ENCODE measurements at places on chromosomes 3 and 15.

DNA sequence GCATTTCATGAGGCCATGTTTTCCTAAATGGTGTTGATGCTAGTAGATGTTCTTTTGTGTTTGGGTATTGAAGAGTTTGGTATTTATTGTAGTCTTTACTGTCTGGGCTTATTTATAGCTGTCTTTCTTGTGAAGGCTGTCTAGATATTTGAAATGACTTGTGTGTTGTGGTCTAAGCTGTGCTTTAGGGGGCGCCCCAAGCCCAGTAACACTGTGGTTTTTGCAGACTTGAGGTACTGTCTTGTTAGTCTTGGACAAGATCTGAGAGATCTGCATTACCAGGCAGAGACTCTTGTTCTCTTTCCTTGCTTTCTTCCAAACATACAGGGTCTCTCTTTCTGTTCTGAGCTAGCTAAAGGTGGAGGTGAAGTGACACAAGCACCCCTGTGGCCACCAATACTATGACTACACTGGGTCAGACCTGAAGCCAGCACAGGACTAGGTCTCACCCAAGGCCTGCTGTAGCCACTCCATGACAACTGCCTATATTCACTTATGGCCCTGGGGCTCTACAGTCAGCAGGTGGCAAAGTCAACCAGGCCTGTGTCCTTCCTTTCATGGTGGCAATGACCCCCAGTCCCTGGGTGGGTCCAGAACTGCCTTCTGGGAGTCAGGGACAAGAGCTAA is 152.1 kb upstream of the TBC1D5 start:
- no peak for DNase-seq

DNA sequence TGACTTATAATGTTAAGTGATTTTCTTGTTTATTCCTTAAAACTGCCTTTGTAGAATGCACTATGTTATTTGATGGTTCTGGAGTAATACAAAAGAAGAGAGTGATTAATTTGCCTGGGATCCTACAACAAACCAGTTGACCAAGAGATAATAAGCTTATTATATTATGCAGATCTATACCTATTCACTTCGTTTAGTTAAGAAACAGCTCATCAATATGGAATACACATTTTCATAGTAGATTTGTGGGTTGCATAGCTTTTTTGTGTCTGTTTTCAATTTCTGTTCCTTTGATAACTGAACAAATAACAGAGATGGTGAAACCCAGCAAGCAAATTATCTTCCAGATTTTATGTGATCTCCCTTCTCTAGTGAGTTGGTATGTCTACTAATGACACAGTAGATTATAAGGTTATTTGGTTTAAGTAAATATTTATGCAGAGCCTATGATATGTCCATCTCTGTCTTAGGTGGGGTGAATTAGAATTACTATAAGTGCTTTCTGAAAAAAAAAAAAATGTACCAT is 443.3 kb upstream of the TPRG1 start:
- no peak for DNase-seq

GRCh38 chr15:28955160-28955992 is 69.6 kb downstream of the APBA2 start:
- DNase-seq, result no peak

DNA sequence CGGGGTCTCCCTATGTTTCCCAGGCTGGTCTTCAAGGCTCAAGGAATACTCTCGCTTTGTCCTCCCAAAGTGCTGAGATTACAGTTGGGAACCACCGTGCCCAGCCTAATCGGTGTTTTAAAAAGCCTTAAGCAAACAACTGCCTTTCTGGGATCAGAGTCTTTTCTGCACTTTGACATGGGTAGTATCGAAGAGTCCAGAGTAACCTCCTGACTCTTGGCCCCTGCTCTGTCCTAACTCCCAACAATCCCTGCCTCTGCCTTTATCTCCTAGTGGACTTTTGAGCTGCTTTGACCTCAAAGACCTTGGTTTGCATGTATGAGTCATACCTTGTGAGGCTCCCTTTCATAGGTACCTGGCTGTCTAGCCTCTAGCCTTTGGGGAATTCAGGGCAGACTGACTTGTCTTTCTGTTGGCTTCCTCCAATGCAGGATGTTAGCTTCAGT is 21.0 kb upstream of the HACD2 start:
- DNase-seq, result no peak

GRCh38 chr15:67062369-67062985 is 2.9 kb upstream of the SMAD3 start:
- no peak for DNase-seq

- DNase-seq, result no peak
Observed at GRCh38 chr15:81893182-81893835, 152.5 kb downstream of the MEX3B start.

- no peak for DNase-seq
Observed at GRCh38 chr15:58777107-58777506, 6.0 kb downstream of the MINDY2 start.

- no peak for DNase-seq
Observed at GRCh38 chr3:150014782-150015181, 44.1 kb upstream of the PFN2 start.

GRCh38 chr15:100191161-100191560 is 150.6 kb downstream of the ADAMTS17 start:
- DNase-seq, result no peak

DNA sequence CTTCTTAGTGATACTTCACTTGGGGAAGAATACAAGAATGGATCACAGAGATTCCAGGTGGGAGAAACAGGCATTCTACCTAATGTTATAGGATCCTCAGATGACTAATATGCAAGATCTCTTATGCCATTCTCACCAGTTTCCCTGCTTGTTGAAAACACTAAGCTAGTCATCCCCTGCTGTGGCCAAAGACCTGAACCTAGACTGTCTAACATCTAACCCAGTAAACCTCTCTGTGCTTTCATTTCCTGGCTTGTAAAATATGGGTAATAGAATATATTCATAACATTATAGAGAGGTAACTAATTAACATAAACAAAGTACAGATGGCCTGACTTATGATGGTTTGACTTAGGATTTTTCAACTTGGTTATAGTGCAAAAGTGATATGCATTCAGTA is 776.3 kb downstream of the TUSC7 start:
- no peak for DNase-seq

DNA sequence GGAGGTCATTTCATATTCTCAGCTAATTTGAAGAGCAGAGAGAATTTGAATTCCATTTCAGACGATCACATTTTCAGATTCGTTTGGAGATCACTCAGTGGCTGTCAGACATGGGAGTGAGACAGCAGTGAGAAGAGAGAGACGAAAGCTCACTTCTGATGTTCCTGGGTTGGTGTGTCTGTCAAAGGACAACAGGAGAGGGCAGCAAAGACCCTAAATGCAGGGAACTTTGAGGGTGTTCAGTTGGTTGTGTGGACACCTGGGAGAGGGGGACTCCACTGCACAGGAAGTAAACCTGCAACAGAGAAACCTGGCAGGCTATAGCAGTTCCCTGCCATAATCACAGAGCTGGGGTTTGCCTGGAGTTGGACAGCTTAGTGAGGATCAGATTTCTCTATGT is 675.1 kb downstream of the SQOR start:
- no peak for DNase-seq

DNA sequence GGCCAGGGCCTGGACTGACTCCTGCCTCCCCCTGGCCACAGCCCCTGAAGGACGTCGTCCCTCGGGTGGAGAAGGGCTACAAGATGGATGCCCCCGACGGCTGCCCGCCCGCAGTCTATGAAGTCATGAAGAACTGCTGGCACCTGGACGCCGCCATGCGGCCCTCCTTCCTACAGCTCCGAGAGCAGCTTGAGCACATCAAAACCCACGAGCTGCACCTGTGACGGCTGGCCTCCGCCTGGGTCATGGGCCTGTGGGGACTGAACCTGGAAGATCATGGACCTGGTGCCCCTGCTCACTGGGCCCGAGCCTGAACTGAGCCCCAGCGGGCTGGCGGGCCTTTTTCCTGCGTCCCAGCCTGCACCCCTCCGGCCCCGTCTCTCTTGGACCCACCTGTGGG is 10.3 kb upstream of the LMAN1L start:
- no peak for DNase-seq

- no peak for DNase-seq
Observed at GRCh38 chr3:177439694-177440269, 242.5 kb upstream of the TBL1XR1 start.

DNA sequence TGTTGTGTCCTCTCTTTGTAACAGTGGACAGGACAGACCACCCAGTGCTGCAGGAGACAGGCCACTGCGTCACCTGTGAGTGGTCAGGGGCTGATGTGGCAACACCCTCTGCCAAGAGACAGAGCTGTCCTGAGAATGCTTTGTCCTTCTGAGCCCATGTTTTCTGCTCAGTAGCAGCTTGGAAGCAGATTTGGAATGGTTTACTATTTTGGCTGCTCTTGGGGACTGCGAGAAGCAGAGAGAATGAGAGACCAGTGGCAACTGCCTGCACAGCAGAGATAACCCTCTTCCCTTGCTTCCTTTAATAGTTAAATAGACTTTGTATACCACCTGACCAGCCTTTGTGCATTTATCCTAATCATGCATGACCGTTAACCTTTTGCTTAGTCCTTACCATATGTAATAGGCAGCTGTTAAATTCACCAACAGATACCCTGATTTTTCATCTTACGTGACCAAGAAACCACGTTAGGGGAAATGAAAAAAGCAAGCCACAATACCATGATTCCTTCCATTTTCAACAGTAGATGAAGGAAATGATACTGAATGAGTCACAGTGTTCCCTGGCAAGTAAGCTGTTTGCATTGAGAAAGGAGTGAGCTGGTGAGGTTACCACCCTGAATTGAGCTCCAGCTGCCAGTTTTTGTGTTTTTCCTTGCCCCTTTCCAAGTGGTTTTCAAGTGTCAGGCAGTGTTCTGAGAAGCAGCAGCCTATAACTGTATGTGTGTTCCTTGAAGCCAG is 35.5 kb downstream of the B3GALNT1 start:
- no peak for DNase-seq

GRCh38 chr3:171770689-171771620 is 39.3 kb downstream of the PLD1 start:
- no peak for DNase-seq

- DNase-seq, result no peak
Observed at GRCh38 chr3:71503525-71504249, 79.8 kb downstream of the FOXP1 start.

GRCh38 chr3:17640466-17640865 is 102.0 kb downstream of the TBC1D5 start:
- no peak for DNase-seq

DNA sequence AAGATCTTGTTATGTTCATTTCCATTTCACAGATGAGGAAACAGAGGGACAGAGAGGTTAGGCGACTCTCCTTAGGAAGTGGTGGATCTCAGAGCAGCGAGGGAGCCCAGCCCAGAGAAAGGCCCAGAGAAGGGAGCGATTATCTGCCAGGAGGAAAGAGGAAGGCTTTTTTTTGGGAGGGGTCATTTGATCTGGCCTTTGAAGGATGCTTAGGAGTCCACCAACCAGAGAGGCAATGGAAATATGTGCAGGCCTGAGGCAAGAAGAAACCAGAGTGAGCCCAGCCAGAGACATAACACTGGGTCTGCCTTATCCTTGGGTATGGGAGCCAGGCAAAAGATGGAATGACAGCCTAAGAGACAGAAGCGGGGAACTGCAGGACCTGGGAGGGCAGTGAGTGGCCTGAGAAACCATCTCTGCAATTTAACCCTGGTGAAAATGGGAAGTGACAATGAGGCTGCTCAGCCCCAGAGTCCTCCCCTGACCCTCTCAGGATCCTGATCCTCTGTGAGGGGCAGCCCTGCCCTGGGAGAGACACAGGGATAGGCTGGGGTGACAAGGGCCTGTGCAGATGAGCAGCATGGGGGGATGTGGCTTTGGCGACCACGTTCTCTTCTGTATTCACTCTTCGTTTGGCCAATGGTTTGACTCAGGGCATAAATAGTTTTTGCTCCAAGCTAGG is 163.2 kb downstream of the WNT7A start:
- DNase-seq, result no peak

DNA sequence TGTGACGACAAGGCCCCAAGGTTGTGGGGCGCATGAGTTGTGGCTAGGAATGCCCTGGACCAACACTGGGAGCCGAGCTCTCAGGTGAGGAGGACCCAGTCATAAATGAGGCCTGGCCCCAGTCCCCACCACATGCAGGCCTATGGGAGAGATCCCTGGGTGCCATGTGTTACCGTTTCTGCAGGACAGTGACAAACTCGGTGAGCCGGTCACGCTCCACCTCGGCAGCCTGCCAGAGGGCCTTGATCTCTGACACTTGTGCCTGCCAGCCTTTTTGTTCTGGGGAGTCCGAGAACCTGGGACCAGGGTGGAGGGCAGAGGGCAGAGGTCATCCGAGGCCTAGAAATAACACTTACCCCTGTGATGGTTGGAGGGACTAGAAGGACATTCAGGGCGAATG is 27.7 kb upstream of the HHATL start:
- no peak for DNase-seq

DNA sequence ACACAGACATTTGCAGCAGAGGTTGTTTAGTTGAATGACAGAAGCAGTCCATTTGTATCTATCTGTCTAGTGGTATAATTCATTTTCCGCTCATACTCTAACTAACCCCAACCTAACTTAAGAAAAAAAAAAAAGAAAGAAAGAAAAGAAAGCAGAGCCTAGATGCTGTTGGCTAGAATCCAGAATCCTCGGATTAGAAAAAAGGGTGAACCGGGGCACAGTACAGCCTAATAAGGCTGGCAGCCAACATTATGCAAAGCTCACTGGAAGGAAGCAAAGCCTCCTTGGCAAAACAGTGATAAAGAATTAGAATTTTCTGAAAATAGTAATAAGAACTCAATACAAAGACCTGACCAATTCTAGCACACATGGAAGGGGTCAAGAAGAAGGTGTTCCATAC is 640.8 kb downstream of the TUSC7 start:
- DNase-seq, result no peak

DNA sequence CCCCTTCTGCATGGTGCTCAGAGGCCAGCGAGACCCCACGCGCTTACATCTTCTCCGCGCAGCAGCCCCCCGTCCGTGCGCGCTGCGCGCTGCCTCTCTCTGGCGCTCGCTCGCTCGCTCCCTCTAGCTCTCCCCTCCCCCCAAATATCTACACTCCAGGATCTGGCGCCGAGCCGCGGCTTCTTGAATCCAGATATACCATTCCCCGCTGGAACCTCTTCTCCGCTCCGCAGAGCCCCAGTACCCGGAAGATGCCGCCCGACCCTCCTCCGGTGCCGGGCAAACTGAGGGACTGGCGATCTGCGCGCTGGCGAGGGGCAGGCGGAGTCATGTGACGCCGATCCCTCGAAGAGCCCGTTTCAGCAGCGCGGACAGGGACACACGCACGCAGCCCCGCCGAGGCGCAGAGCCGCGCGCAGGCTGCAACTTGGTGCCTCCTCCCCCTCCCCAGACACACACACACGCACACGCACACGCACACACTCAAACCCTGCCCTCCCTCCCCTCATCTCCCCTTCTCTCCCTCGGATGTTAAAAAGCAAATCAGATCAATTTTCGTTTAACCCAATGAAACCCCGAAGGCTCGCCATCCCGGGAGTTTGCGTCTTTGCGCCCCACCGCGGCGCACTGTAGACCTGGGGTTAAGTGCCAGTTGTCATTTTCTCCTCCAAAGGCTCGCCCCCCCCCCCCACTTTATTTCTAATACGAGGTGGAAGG is at the start of gene RASGRF1:
TSS of gene RASGRF1 (minus strand) at position 294 of the 717 bp plus-strand sequence. CDS start at position 12, 282 bp downstream.
- DNase-seq, result no peak

DNA sequence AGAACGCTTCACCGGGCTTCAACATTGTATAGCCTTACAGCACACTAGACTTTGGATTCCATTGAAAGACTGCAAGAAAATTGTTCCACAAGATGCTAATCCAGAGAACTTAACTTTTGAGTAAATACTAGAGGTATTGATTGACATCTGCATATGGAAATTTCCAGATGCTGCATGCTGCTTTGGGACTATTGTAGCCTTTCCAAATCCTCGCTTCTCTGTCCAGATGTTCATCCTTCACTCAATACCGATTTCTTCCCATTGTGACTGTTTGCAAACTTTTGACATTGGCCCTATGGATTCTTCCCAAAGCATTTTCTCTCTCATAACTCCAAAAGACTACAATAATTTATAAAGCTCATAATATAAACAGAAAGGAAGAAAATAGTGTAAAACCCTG is 41.4 kb downstream of the COL6A6 start:
- DNase-seq, result no peak
